ENCODE measurements at places on chromosomes 1 and 21.

GRCh38 chr1:241423541-241424479 is 66.8 kb upstream of the RGS7 start:
- peak; percentile 23 for DNase-seq

DNA sequence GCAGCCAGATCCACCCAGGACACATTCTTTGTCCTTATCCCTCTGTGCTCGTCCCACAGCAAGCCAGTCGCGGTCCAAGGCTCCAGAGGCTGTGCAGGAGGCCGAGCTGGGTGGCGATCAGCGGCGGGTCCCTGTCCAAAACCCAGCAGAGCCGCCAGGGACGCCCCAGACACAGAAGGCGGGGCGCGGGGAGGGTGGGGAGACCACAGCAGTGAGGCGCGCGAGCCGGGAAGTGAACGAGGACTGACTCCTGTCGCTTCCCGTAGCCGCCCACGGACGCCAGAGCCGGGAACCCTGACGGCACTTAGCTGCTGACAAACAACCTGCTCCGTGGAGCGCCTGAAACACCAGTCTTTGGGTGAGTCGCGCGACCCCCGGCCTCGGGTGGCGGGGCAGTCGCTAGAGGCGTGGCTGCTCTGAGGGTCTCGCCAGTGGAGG is at the start of gene LGALS8:
Gene LGALS8 (plus strand): TSS at position 279 of the 438 bp plus-strand sequence. CDS start 2,089 bp downstream, outside the sequence.
- DNase-seq: peak; percentile 69

DNA sequence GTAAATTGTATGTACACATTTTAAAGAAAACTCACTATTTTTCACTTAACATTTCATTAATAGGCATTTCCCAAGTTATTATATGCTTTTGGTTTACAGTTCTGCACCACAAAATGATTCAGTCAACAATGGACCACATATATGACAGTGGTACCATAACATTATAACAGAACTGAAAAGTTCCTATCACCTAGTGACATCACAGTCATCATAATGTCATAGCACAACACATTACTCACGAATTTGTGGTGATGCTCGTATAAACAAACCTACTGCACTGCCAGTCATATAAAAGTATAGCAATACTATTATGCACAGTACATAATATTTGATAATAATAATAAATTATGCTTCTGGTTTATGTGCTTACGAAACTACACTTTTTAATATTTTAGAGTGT is 30.9 kb downstream of the DNAI4 start:
- DNase-seq: no peak

GRCh38 chr1:211066781-211067384 is 67.1 kb downstream of the KCNH1 start:
- no peak for DNase-seq

DNA sequence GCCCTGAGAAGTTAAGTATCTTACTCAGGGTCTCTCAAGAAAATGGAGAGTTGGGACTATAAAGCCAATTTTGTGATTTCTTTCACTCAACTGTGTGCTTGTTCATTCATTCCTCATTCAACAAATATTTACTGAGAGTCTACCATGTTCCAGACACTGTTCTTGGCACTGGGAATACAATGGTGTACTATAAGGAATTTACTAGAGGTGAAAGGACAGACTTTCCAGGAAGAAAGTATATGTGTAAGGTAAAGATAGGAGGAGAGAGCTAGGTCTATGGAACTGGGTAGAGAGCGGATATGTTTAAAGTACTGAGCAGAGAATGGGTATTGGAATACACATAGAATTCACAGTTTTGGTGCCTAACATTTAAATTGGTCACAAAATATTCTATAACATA is 42.3 kb downstream of the ZNHIT6 start:
- no peak for DNase-seq

- DNase-seq: no peak
These were observed 149.2 kb downstream of the PSMG1 start for GRCh38 chr21:39033878-39034589.

DNA sequence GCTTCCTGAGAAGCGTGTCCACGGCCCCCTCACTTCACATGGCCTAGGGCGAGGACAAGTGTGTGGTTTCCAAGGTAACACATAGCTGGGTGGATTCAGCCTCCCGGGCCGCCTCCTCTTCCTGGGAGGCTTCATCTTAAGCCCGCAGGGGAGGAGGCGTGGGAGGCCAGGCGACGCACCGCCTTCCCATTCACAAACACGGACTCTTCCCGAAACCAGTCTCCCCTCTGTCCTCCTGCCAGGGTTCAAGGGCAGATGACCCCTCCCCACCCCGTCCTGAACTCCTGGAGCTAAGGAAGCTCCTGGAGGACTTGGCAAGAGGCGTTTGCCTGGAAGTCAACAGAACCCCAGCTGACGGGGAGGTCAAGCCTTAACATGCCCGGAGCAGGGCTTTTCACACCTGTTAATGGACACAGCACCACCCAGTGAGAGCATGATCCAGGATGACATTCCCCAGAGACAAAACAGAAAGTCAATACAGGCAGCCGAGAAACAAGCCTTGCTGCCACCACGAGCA is 56.7 kb downstream of the KCNN3 start:
- DNase-seq: no peak

DNA sequence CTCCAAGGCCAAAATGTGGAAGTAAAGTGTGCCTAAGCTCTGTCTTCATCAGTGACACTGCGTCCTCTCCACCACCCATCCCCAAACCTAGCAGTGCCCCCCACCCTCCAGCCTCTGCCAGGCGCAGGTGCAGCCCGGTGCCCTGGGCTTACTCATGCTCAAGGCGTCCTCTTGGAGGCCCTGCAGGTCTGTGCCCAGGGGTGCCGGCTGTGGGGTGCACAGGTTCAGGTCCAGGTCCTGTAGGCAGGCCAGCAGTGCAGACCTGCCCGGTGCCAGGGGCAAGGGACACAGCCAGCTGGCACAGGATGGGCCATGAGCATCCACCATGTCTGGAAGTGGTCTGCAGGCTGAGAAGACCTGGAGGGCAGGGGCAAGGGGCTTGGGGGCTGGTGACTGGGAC is 5.1 kb downstream of the ZNF683 start:
- DNase-seq: no peak

DNA sequence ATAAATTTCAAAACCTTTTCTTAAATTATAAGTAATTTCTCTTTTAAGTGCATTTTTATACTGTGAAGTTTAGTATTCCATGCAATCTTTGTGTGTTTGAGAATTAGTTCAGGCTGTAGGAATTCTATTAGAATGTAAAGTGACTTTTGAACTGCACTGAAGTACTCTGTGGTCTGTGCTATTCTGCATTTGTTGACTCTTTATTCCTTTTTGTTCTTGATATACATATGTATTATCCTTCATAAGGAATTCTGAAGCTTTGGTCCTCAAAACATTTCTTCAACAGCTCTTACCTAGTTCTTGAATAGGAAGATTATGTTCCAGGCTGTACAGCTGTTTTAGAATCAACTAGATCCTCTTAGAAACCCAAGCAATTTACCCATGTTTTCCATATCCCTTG is 158.0 kb downstream of the HS2ST1 start:
- no peak for DNase-seq

GRCh38 chr1:103561643-103562395 is 9.6 kb upstream of the AMY2B start:
- DNase-seq: no peak

- no peak for DNase-seq
These were observed 5.0 kb downstream of the TSTD1 start for GRCh38 chr1:161033751-161034150.

DNA sequence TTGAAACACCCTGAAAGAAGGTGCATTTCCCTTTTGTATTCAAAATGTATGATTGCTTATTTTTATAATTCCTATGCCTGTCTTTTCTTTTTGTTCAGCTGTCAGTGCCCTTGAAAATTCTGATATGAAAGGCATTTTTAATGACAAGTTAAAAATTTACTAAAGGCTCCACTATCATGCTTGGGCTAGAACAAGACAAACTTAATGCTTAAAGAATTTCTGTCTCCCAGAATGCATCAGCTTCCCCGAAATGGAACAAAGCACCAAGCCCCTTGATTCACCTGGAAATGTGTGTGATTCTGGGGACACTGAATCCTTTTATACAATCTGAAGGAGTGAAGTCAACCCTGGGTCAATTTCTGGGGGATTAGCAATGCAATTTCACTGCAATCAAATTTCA is 457.5 kb downstream of the LMO4 start:
- no peak for DNase-seq

GRCh38 chr21:29279558-29279957 is 19.2 kb upstream of the BACH1 start:
- no peak for DNase-seq
